ENCODE measurements at places on chromosomes 3 and 15.

- no peak for DNase-seq
These were observed 655.5 kb downstream of the GBE1 start for GRCh38 chr3:81105789-81106488.

DNA sequence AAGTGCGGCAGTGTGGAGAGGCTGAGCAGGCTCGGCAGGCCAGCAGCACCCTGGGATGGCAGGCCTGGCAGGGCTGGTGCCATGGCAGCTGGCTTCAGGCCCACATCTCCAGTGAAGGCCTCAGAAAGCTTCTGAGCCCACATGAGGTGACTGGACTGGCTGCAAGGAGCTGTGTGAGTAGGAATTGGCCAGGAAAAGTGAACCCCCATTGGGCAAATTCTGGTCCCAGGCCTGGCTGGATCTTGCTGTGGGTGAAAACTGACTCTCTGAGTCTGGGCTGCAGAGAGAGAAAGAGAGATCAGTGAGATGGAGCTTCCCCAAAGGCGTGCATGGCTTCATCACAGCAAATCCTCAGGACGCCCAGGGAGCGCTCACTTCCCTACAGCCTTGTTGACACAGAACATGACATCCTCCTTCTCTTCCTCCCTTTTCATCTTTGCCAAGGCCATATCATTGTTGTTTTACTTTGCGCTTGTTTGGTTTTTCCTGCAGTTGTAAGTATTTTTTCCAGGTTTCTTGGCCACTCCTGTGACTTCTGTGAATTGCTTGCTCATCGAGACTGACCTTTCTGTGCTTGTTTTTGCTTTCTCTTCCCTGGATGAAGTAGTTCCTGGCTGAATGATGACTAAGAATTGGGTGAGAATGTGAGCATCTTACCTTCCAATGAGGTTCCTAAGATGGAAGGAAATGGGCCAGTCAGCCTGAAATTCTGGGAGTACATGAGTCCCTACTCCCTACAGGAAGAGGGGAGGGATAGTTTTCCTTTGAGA lies 299.1 kb downstream of the TLE3 start:
- DNase-seq: no peak

GRCh38 chr3:161230621-161231171 lies 9.6 kb downstream of the NMD3 start:
- DNase-seq: no peak

DNA sequence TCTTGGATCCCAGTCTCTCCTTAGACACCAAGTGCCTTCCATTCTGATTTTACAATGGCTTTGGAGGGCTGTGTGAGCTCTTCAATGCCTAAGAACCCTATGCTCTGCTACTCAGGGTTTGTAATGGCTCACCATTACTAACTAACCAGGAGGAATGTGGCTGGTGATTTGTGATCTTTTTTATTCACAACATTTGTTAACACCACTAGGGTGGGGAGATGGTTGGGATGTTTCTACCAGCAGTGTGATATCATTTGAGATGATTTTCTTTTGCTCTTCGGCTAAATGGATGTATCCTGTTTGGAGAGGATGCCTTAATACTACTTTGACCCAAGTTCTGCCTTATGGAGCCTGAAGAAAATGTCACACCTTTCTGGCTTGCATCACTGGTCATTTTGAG lies 226.9 kb downstream of the MFSD1 start:
- DNase-seq: no peak

DNA sequence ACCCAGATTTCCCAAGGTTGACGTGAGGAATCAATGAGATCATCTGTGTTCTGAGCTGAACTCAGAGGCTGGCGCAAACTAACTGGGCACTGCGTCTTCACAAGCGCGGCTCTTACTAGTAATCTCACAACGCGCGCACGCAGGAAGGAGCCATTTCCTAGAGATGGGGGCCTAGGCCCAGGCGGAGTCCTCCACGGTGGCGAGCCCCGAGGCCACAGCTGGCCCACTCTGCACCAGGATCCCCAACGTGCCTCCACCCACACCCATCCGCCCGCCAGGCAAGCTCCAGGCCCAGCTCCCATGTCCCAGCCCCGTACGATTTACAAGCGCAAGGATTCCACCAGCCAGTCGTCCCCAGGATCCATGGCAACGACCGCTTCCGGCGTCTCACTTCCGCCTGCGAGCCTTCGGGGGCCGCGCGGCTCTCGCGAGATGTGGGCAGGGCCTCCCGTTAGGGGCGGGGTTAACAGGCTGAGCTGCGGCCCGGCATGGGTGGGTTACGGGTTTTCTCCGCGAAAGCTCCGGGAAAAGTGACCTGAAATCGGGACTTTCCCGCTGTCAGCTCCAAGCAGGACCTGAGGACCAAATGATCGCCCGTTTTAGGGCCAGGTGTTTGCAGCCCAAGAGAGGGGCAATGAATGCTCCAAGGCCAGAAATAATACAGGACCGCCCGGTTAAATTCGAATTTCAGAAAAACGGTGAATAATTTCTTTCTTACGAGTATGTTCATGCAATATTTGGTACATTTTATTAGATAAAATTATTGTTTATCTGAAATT lies at the start of gene WDR73:
WDR73 (minus strand) TSS at position 374 of the 779 bp plus-strand sequence; CDS start at position 365, 9 bp downstream.
- DNase-seq: peak; percentile 98

DNA sequence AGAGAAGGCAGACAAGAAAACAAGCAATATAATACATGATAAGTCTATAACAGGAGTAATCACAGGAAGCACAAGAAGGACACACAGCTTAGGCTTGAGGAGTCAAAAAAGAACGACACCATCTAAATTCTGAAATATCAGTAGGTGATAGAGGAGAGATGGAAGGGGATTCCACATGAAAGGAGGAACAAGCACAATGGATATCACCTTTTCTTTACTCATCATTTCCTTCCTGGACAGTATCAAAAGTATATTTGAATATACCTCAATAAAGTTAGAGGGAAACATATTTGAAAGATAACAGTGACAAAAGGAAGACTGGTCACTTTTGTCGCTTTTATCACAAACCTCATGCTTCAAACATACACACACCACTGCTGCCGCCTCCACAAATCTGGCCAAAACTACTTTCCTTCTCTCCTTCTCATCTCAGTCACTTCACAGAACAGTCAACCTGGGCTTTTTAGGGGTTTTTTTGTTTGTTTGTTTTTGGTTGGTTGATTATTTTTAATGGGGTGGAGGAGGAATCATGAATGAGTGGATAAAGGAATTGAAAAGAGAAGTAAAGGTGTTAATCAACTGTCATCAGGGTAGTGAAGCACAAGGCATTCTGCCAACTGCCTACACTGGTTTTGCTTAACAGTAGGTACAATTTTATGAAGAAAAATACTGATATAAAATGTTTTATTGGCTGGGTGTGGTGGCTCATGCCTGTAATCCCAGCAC lies 18.5 kb downstream of the DENND4A start:
- no peak for DNase-seq

GRCh38 chr3:62708638-62709373 lies 166.4 kb downstream of the CADPS start:
- DNase-seq: no peak

- DNase-seq: no peak
These were observed 26.8 kb upstream of the MKRN3 start for GRCh38 chr15:23538648-23539047.

GRCh38 chr3:41290306-41290705 lies 91.0 kb downstream of the CTNNB1 start:
- no peak for DNase-seq

- no peak for DNase-seq
These were observed 173.2 kb downstream of the KCNAB1 start for GRCh38 chr3:156293566-156293965.

GRCh38 chr15:60340207-60340921 lies 57.4 kb downstream of the ANXA2 start:
- DNase-seq: no peak

GRCh38 chr15:64774629-64775493 lies 528 bp downstream of the RBPMS2 start:
- DNase-seq: no peak

- DNase-seq: no peak
These were observed 80.8 kb downstream of the RFTN1 start for GRCh38 chr3:16432714-16433113.

Data from stimulated activated CD8-positive, alpha-beta memory T cell treated with anti-CD3 and anti-CD28 coated beads, Interleukin-12 subunit alpha, Interleukin-12 subunit beta, amount 100 ng/mL, for 1 hour (primary cell).